Breast epithelium (tissue), 4 donors: ENCODE measurements at places on chromosomes 12 and 14.

DNA sequence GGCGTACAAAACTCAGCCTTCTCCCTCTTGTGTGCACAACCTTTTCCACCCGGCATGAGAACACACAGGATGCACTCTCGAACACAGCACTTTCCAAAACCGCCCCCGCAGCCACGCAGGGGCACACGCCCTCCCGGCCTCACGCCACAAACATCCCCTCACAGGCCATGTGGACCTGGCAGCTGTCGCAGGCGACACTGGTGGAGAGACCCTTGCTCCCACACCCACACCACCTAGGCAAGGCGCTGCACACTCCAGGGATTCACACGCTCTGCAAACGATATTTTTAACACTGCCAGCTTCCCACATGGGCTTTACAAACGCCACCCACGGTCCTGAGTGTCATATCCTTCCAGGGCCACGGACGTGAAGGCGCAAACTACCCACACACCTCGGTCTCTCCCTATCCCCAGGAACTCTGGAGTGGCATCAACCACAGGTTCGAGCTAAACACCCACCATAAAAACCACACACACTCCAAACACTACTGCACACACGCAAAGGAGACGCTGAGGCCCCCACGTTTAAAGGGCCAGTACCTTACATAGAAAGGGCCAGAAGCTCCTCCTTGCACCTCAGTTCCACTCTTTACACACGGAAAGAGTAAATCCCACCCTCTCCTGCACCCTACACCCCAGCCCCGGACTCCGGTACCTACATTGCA, 12.4 kb upstream of the ITGB7 start:
- no peak for DNase-seq

DNA sequence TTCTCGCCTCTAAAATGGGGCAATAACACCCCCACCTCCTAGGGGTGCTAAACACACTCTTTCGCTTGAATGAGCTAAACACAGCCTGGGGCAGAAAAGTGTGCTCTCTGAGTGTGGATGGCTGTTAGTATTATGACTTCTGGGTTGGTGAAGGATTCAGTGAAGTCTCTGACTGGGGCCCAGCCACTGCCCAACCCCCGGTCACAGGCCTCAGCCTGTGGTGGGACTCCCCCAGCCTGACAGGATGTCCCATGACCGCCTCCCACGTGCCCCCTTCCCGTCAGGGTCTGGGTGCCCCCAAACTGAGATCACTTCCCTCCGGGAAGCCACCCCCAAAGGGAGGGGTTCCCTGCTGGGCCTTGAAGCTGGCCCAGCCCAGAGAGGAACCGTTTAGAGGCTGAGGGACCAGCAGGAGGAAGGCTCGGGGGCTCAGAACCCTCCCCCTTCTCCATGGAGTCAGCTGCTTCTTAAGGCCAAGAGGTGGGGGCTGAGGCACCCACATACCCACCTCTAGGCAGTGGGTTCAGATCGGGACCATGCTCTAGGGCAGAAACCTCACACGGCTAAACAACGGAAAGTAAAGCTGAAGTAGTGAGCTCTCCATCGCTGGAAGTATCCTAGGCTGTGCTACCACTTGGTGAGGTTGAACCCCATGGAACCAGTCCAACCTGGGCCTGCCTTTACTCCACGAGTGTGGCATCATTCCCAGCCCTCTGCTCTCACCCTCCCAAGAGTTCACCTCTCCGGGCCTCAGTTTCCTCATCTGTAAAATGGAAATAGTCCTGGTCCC, 13.8 kb downstream of the DTX1 start:
- no peak for DNase-seq

- DNase-seq: no peak
These were observed 52.2 kb downstream of the PDE3A start for GRCh38 chr12:20420557-20420956.

DNA sequence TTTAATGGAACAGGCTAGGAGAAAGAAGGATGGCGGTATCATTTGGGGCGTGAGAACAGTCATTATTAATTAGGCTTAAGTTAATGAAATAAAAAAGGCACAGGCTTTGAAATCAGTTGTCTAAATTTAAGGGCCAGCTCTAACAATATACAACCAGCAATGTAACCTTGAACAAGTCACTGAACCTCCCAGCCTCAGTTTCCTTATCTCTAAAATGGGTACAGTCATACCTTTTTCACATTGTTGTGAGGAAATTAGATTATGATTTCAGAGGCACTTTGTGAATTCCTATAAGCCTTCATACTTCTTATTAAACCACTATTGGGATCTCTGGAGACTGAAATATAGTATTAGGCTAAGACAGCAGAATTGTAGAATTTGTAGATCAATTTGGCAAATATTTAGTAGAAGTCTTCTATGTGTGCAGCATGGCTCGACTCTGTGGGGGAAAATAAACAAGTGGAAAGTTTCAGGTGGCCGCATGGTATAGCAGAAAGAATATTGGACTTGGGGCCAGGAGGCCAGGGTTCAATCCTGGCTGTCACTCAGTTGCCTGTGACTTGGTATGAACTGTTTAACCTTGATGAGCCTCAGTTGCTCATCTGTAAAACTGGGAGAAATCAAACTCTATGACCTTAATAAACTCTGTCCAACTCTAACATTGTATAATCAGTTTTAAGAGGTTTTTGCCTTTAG, 117.7 kb downstream of the ETV6 start:
- DNase-seq: no peak

- DNase-seq: no peak
These were observed 5.7 kb upstream of the SERPINA1 start for GRCh38 chr14:94394025-94394493.

DNA sequence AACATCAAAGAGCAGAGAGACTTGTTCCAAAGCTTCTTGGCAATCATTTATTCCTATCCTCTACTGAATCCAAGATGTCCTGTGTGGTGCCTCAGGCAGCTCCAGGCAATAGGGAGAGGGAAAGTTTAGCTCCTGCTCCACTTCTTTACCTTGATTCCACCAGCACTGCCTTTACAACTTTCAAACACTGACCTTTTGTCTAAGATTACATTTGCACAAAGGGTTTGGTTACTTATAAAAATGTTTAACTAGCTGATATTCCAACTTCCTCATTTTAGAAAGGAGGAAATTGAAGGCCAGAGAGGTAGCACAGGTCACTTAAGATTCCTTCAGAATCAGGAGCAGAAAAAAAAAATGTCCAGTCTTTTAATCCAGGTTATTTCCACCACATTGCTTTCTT, 192.7 kb downstream of the BTG1 start:
- no peak for DNase-seq

DNA sequence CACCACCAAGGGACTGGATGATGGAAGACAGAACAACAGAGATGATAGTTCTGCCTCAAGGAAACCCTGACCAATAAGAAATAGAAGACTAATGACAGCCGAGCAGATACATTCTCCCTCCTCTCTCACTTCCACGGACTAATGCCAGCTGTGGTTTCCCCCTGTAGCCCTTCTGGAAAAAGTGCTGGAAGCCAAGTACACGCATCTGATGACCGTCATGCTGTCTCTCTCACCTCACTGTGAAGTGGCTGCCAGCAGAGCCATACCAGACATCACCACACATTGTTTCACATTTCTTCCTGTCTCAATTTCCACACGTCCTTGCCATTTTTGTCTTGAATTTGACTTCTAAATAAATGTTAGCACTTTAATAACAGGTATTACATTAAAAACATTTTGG, 2.9 kb downstream of the TAS2R43 start:
- no peak for DNase-seq

DNA sequence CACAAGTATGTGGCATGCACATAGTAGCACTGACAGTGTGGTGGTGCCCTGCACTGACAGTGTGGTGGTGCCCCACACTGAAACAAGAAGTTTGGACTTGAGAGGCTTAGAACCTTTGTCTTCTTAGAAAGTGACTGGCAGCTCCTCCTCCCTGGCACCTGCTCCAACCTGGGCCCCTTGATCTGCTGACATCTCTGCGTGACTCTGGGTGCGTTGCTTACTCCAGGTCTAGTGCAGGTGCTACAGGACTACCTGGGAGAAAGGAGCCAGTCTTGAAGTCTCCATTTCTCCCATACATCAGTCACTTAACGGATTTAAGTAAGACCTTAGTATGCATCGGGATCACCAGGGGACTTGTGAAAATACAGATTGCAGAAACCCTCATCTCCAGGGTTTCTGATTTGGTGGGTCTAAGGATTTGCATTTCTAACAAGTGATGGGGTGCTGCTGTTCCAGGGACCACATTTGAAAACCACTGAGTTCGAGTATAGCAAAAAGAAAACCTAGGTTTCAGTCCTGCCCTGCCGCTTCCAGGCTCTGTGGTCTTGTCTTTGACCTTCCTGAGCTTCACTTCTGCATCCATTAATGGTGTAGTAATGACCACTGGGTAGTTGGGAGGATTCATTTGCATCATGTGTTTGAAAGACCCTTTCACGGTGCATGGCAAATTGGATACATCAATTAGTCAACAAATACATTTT, 15.7 kb downstream of the NINJ2 start:
- no peak for DNase-seq
